Stimulated activated naive CD4-positive, alpha-beta T cell (primary cell): ENCODE measurements at places on chromosomes 13 and 19.

GRCh38 chr13:107867701-107868661 lies 347.4 kb downstream of the LIG4 start:
- DNase-seq: no peak

DNA sequence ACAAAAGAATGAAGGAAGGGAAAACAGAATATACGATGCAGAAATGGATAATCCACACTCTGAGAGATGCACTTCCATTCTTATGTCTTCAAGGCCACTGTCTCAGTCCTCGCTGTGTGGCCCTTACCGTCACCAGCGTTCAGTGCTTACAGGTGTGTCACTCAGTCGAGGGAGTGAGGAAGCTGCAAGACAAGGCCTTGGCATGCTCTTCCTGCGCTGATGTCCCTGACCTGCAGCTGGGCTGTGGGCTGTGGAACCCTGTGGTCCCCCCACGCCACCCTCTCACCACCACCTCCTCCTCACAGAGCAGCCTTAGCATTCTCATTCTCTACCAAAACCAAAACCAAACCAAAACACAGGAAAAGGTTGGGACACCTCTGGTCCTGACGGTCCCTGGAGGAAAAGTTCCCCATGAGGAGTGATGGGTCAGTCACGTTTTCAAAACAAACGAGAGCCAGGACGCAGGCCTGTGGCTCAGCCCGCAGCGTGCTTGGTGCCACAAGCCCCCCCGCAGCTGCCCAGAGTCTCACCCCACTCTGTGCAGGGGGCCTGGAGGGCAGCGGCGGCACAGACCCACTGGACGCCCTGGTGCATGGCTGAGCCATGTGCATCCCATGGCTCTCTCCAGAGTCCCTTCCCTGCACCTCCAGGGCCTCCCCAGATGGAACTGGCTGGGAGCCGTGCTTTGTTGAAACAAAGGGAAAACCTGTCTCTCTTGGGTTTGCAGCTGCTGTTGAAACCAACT lies 48.2 kb upstream of the GPR183 start:
- no peak for DNase-seq

DNA sequence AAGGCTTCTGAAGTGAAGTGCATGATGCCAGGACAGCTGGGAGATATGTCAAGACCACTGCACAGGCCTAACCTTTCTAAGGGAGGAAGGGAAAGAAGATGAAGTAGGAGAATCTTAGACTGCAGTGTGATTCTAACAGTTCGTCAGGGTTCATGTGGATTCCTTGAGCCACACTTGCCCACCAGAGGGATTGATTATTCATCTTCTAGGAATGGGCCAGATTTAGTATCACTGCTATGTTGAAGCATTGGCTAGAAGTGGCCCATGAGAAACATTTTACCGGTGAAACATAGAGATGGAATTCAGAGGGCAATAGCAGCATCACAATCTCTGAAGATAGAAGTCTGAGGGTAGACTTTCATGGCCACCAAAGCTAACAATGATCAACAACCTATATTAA lies 550.8 kb upstream of the SLITRK1 start:
- DNase-seq: no peak

- no peak for DNase-seq
Measured at GRCh38 chr19:13817615-13818371, 22.6 kb downstream of the ZSWIM4 start.

- no peak for DNase-seq
Measured at GRCh38 chr13:93151277-93151676, 75.3 kb upstream of the GPC6 start.

DNA sequence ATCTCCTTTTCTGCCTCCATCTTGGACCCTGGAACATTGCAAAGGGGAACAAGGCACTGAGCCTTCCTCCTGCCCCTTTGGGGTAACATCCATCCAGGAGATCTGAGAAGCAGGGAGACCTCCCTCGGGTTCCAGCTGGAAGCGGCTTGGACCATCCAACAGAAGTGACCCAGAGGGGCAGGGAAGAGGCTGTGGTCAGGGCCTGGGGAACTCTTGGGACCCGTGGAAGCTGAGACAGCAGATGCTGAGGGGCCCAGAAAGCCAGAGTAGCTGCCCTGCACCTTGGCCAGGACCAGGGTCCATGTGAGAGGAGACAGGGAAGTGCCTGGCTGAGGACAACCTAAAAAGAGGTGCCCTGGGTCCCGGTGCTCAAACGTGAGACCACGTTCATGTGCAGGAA lies 21.9 kb upstream of the KCTD15 start:
- no peak for DNase-seq

- DNase-seq: no peak
Measured at GRCh38 chr13:66864627-66865026, 365.5 kb downstream of the PCDH9 start.

GRCh38 chr19:42401365-42402303 lies 11.5 kb upstream of the CNFN start:
- DNase-seq: peak; percentile 57

- DNase-seq: no peak
Measured at GRCh38 chr13:35812736-35813135, 318.4 kb downstream of the DCLK1 start.

- DNase-seq: no peak
Measured at GRCh38 chr13:22482496-22483000, 698.2 kb upstream of the SGCG start.

DNA sequence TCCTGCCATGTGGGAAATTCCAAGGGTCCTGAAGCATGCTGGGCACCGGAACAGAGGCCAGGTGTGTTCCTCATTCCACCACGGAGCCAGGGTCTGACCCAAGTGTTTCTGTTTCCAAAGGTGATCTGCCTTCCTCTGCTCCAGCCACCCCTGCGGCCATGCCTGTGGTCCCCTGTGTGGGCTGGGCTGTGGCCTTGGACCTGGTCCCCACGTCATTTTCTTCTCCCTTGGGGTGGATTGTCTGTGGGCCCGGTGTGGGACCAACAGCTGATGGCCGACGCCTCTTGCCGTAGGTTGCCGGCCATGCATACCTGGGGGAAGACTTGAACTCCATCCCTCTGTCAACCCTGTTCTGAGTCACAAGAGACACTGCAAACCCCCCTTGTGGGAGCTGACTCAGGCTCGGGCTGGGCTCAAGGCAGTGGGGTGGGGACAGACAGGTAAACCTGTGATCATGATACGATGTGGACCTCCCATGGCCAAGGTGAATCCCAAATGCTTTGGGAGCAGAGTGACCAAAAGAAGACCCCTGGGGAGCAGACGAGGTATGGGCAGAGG lies 35.0 kb downstream of the ATP11A start:
- no peak for DNase-seq

GRCh38 chr13:58376775-58377174 lies 745.2 kb downstream of the PCDH17 start:
- no peak for DNase-seq

- DNase-seq: no peak
Measured at GRCh38 chr13:75416327-75417011, 65.5 kb downstream of the TBC1D4 start.

DNA sequence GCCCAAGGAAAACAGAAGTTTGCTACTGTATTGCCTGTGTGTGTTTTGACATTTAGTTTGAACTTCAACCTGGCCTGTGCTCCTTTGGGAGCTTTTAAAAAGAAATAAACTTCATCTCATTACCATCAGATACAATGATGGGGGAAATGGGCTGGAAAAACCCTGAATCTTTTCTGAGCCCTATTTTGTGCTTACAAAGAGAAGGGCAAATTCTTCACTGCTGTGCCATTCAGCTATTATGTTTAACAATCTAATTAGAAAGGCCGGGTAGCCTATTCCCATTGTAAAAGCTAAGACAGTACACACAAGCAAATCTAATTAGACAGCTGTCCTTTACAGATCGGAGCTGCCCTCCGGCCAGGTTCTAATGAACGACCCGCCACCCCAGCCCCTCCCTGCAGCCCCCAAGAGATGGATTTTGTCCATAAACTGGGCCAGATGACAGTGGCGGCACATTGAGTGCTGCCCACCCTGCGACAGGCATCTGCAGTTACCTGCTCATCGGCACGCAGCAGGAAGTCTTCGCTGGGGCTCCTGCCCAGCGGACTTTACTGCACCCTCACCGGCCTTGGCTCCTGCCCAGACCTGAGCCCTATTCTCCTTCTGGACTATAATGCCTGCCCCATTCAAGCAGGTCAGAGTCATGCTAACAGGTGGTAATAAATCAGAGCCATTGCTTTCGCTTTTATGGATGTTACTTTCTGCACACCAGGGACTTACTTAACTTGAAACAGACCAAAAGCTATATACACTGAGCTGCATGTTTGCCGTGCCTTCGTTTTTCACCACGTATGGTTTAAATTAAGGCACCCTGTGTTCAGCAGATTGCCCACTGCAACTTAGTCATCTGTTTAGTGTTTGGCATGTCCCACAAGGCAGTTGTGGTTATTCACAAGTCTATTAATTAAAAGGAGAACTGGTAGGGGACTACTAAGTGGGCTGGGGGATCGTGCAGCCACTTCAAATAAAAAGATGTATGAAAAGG lies 549.6 kb downstream of the FGF9 start:
- DNase-seq: no peak

DNA sequence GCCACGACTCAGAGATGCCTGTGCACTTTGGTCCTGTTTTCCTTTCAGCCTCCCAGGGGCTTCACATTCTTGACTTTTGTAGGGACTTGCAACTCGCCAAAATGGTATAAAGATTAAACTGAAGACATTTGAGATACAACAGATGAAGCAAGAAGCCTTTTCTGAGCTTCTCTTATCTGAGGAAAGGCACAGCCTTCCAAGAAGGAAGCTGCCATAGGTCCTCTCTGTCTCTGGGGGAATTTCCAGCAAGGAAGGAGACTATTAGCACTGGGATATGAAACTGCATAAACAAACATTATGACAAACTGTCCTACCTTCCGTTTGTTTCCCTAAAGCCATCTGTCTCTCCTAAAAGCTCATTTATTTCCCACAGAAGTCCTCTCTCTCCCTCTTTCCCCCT lies 39.3 kb downstream of the TGDS start:
- DNase-seq: no peak

- no peak for DNase-seq
Measured at GRCh38 chr19:43811837-43812236, 9.6 kb upstream of the LYPD5 start.

DNA sequence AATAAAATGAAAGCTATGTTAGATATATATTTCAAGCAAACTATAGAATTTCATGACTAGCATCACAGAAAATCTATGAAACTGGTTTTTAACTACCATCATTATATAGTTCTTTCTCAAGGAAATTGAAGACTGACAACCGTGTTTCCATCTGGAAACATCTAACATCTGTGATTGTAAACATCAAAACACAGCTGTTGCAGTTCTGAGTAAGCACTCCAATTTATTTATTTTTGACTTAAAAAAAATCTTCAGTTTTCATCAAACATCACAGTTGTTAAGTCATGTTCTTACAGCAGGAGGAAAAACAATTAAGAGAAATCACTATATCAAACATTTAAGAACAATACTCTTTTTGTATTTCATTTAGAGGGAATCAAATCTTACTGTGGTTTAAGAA lies 1653.0 kb upstream of the MIR17HG start:
- no peak for DNase-seq

- DNase-seq: no peak
Measured at GRCh38 chr13:44347949-44348348, 25.7 kb upstream of the SERP2 start.

DNA sequence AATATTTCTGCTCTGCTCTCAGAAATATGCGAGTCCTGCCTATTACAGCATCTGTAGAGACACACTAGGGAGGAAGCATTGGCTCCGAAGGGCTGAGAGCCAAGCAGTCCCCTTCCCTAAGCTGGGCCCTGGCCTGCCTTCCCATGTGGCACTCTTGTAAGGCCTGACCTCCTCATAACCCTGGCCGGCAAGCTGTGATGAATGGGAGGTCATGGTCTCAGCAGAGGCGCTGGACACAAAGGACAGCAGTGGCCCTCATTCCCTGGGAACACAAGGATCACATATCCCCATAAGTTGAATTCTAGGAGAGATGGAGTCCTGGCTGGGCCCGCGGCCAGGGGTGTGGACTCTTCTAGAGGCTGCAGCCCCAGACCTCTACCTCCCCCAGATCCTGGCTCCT lies 483.3 kb downstream of the ZNF536 start:
- no peak for DNase-seq

GRCh38 chr19:39405261-39405957 lies 1.2 kb upstream of the ZFP36 start:
- peak; percentile 55 for DNase-seq

GRCh38 chr13:33022986-33023385 lies 6.8 kb downstream of the KL start:
- DNase-seq: no peak

DNA sequence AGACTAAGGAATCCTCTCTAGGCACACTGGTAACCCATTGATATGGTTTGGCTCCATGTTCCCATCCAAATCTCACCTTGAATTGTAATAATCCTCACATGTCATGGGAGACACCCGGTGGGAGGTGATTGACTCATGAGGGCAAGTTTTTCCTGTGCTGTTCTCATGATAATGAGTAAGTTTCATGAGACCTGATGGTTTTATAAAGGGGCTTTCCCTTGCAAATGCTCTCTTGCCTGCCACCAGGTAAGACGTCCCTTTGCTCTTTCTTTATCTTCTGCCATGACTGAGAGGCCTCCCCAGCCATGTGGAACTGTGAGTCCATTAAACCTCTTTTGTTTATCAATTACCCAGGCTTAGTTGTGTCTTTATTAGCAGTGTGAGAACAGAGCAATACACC lies 81.4 kb upstream of the GPC6 start:
- no peak for DNase-seq

GRCh38 chr13:33205224-33205623 lies 80.3 kb downstream of the STARD13 start:
- DNase-seq: no peak

GRCh38 chr13:107568181-107568580 lies 647.2 kb downstream of the LIG4 start:
- DNase-seq: no peak

GRCh38 chr13:80865329-80865728 lies 524.4 kb upstream of the SPRY2 start:
- no peak for DNase-seq

DNA sequence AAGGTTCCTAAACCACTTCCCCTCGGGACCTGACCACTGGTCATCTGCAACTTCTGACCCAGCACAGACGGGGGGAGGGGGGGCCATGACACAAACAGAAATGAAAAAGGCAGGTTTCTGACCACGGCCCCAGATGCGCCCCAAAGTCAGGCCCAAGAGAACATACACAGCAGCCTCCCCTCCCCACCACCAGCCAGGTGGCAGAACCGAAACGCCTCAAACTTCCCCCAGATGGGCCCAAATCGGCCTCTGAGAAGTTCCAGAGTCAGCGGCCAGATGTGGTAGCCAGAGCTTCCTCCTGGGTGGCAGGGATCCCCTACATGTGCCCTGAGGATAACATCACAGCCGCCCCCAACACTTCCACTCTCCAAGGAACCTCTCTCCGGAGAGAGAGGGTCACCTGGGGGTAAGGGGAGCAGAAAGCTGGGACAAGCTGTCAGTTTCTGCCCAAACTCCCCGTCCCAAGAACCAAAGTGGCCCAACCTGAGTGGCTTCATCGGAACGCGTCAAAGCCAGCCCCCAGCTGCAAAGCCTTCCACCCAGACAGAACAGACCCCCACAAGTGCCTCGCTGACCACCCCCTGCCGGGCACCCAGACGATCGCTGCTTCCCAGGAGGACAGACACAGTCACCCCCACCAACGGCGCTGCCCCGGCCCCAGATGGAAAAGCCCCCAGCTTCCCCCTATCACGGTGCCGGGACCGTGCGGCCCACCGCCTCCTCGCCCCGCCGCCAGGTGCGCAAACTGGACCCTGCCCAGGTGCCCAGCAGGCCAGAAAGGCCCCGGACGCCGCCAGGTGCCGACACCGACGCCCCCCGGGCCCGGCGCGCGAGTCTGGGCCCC lies 800 bp downstream of the ELL start:
- peak; percentile 44 for DNase-seq

- DNase-seq: no peak
Measured at GRCh38 chr19:45414468-45414867, 8.0 kb downstream of the POLR1G start.
